Fibroblast of skin of scalp (primary cell): ENCODE measurements at places on chromosomes 6 and 20.
A peak's percentile ranks its signal among the peaks of the same experiment; 100 is the strongest.

DNA sequence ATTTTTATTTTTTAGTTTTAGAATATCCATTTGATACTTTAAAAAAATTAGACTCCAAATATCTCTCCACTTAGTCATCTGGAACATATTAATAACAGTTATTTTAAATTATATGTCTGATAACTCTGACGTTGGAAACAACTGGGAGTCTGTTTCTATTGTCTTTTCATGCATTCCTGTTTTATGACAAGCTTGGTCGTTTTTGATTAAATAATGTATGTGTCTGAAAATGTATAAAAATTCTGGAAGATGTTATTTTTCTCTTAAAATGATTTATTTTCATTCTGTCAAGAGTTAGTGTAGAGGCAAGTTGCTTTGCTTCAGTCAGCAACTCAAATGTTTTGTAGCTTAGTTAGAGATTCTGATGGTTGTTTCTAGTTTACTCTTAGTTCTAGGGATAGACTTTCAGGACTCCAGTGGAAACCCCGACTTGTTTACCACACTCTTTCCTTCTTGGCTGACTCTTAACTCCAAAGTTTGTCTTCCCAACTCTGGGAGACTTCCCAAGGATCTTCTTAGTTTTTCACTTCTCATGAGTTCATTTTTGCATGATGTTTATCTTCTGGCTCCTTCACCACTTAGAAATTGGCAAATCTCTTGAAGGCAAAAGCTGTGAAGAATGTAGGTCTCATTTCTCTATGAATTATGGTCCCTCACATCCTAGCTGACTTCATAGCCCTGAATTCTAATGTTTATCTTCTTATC is 190.9 kb downstream of the LAMA2 start:
- DNase-seq = peak; percentile 51

- no peak for DNase-seq
Observed at GRCh38 chr6:106692819-106693208, 63.4 kb downstream of the QRSL1 start.

DNA sequence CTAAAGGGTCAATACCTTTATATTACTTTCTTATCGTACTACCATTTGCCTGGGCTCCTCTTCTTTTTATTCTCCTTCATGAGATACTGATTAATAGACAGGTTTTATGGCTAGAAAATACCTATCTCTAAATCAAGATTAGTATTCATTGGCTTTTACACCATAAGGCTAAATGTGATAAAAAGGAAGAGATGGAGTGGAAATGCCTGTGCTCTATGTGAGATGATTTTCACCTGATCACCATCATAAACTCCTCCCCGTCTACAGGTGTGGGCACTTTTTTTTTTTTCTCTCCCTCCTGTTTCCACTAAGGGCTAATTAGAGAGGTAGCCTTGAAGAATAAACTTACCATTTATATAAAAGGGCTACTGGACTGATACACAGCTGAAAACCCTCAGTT is at the start of gene GLYATL3:
TSS of gene GLYATL3 (plus strand) at position 301 of the 400 bp plus-strand sequence. CDS start 12,068 bp downstream, outside the sequence.
- no peak for DNase-seq

DNA sequence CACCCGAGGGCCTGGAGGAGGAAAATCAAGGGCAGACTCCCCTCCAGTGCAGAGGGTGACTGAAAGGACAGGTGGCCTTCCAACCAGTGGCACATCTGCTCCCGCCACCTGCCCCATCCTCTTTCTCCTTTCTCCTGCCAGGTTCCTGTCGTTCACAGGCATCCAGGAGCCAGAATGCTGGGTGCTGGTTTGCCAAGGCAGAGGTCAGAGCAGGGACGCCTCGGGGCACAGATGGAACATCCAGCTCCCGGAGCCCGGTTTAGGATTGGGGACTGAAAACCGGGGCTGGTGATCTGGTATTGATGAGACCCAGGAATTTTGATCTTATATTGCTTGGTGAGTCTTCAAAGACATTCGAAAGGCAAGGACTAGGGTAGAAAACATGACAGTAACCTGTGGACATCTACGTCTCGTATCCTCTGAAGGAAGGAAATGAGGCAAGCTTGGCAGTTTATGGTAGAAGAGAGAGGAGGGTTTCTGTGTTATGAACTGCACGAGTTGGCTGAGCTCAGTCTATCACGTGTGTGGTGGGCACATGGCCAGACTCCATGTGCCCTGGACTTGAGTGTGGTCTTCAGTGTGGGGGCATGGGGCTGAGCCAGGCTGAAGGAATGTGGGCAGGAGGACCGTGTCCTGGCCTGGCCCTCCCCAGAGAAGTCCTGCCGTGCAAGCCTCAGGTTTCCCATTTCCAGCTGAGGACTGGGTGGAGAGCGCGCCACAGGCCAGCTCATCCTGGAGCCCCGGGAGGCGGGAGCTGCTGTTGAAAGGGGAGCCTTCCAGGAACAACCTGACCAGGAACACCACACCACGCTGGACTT is 74.2 kb downstream of the IRF4 start:
- DNase-seq = no peak

DNA sequence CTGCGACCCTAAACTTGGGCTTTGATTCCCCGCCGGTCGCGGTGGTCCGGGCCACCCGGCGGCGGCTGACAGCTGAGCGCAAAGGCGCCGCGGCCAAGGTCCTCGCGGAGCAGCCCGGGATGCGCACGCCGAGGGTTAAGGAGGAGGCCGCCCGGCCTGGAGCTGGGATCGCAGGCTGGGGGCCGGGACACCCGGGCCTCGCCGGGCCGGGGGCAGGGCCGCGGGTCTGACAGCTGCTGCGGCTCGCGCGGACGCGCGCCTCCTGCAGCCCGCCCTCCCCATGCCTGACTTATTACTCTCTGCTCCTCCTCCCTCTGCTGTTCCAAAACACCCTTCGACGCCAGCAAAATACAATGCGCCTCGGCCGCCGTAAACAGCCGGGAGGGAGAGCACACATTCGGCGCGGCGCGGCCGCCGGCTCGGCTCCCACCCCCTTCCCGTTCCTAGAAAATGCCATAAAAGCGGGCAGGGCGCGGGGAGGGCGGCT is 746 bp downstream of the BACH2 start:
- DNase-seq = peak; percentile 75

GRCh38 chr6:38272222-38272621 is 367.5 kb downstream of the BTBD9 start:
- no peak for DNase-seq

GRCh38 chr6:9136141-9136822 is 700.9 kb upstream of the SLC35B3 start:
- peak; percentile 88 for DNase-seq

- peak; percentile 59 for DNase-seq
Observed at GRCh38 chr6:145071836-145072235, 663.5 kb downstream of the EPM2A start.

GRCh38 chr20:57066126-57066900 is 200.1 kb downstream of the BMP7 start:
- peak; percentile 77 for DNase-seq

- DNase-seq = no peak
Observed at GRCh38 chr6:38445925-38446324, 193.8 kb downstream of the BTBD9 start.

DNA sequence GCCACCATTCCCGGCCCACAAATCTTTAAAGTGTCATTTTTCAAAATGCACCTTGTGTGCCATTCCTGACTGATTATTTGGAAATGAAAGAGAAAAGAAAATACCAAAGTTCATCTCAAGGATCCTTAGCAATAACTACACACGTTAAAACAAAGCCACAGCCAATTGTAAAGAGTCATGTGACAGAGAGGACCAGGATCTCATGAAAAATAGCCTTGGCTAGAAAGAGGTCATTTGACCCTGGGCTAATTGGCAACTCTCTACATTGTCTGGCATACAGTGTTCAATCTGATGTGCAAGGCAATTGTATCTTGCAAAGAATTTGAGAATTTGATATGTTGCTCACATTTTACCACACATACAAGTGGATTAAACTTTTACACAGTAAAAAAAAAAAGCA is 31.6 kb upstream of the HLA-G start:
- DNase-seq = no peak

DNA sequence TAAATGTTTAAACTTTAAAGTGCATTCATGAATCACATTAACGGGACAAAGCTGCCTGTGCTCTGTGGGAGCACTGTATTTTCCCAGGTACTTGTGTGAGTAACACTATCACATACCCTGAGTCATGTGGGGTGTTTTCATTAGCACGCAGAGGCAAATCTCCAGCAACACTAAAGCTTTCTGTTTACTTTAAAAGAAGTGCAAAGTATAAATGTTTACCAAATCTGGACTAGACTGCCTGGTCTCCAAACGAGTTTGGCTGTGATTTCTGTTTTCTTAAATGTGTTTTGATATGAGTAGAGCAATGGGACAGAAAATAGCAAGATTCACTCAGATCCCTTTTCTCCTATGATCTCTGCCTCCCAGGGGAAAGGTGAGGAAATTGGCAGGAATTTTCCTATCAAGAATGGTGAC is 28.8 kb upstream of the RIPPLY2 start:
- no peak for DNase-seq

- no peak for DNase-seq
Observed at GRCh38 chr6:19613678-19614077, 223.5 kb upstream of the ID4 start.

GRCh38 chr6:108661430-108661829 is 100.7 kb downstream of the FOXO3 start:
- peak; percentile 62 for DNase-seq

DNA sequence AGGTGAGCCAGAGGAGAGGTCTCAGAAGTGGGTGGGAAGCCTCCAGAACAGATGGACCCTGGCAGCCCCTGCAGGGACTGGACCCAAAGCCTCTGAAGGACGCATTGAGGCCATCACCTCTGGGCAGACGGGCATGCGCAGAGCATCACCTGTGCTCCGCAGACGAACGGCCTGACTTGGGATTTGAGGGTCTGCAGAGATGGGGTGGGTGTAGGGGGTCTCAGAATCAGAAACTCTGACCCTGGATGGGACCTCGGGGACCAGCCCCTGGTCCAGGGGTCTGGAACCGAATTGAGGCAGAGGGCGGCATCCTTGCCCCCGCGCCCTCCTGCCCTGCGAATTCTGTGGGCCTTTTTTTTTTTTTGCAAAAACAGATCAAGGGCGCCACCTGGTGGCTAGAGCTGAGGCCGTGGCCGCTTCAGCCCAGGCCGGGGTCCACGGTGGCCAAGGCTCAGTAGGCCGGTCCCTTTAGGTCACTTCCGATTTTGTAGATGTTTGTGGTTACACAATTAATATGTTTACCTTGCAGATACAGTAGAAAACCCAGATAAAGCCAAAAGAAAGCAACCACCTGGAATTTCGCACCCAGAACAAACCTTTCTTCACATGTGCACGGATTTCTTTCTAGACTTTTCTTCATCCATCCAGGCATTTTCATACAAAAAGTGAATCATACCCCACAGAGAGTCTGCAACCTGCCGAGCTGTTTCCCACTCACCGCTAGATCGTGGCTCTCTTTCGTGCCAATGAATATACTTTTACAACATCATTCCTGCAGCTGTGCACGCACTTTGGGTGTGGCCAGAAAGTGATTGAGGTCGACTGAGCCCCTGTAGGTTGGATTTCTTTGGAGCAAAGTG is 25.9 kb downstream of the ZBP1 start:
- DNase-seq = peak; percentile 16

DNA sequence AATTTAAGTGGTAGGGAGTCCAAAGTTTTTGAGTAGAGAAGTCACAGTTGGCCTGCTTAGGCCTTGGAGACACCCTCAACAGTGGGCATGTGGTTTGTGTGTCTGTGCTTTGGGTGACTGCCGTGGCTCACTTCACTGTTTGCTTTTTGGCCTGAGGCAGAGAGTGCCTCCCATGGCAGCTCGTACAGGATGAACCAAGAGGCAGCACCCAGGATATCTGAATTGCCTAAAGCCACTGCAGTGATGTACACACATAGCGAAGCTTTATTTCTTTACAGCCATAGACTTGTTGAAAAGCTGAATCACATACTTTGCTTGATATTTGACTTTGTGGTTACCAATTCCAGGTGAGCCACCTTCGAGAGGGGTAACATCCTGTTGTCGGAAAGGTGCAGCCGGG is 21.6 kb downstream of the RREB1 start:
- no peak for DNase-seq

DNA sequence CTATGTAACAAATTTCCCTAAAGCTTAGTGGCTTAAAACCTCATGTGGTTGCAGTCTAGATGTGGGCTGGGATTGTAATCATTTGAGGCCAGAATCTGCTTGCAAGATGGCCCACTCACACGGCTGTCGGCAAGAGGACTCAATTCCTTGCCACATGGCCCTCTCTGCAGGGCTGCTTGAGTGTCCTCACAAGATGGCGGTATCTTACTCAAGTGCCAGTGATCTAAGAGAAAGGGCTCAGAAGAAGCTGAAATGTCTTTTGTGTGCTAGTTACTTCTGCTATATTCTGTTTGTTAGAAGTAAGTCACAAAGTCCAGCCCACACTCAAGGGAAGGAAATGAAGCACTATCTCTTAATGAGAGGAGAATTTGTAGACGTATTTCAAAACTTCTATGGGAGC is 47.1 kb upstream of the PMEPA1 start:
- DNase-seq = no peak

DNA sequence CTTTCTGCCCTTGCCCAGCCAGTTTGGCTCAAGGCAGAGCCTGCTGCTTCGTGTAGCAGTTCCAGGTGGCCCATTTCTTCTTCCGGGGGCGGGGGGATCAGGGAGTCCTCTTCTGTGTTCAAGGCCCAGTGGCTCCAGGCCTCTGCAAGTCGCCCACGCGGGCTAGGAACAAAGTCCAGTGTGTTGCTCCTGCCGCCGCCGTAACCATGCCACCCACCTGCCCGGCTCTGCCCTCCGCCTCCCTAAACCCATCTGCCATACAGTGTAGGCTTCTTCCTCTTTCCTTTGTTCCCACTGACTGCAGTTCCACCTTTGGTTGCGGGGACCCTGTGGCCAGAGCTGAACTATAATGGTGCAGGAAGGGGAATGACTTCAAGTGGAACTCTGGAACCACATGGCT is 43.9 kb upstream of the SRF start:
- DNase-seq = no peak

DNA sequence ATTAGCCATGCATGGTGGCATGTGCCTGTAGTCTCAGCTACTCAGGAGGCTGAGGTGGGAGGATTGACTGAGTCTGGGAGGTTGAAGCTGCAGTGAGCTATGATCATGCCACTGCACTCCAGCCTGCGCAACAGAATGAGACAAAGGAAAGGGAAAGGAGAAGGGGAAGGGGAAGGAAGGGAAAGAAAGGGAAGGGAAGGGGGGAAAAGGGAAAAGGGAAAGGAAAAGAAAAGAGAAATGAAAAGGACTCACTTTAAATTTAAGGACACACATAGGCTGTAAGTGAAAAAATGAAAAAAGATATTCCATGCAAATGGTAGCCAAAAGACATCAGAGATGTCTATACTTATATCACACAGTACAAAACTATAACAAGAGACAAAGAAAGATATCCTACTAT is 74.2 kb downstream of the COL21A1 start:
- DNase-seq = no peak

- no peak for DNase-seq
Observed at GRCh38 chr6:6891949-6892461, 215.8 kb upstream of the RREB1 start.

GRCh38 chr6:106199998-106200397 is 113.9 kb downstream of the PRDM1 start:
- peak; percentile 96 for DNase-seq

- no peak for DNase-seq
Observed at GRCh38 chr6:149223904-149224351, 93.6 kb upstream of the TAB2 start.

DNA sequence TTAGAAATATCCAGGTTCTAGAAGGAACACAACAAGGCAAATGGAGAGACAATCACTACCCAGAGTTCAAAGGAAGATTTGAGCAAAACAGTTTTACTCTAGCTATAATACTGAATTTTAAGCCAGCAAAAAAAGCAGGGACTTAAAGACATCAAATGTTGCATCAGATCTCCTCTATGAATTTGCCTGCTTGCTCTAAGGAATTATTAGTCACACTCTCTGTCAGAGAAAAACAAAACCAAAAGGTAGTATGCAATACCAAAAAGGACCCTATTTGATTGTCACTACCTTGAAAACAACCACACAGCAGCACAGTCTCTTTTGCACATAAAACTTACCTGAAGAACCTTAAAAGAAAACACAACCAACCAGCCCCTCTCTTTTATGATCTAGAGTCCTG is 46.3 kb downstream of the BTBD9 start:
- DNase-seq = peak; percentile 9
